ENCODE measurements at places on chromosomes 1 and 21.

DNA sequence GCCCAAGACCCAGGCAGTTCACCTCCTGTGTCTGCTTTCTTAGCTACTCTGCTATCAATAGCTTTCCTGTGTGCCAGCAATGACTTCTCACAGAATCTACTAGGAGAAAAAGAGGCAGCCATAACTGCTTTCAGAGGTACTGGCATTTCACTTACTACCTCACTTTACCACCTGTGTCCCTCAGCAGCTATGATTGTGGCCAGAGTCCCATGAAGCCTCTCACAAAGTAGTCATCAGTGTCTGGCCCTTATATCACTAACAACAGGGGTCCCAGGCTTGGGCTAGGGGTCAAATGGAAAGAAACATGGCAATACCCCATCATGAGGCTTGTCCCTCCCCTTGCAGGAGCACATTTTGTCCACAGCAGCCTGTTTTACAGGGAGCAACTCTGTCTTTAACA lies 62.7 kb upstream of the EPS8L3 start:
- no peaks in the 10 kb centered on the region for H3K27me3 ChIP-seq
- H3K36me3 ChIP-seq, result no peaks in the 10 kb centered on the region
- DNase-seq, result no peak
- H3K27ac ChIP-seq, result no peak overlapping the region

GRCh38 chr1:180567654-180568053 lies 8.9 kb downstream of the OVAAL start:
- H3K4me3 ChIP-seq, result no peak overlapping the region
- no peak for DNase-seq
- H3K36me3 ChIP-seq, result no peaks in the 10 kb centered on the region
- H3K27ac ChIP-seq, result no peak overlapping the region
- peaks cover 20% of the 10 kb centered on the region for H3K4me1 ChIP-seq
- H3K27me3 ChIP-seq, result no peaks in the 10 kb centered on the region

- no peak overlapping the region for H3K27ac ChIP-seq
- no peaks in the 10 kb centered on the region for H3K4me1 ChIP-seq
- H3K27me3 ChIP-seq, result no peaks in the 10 kb centered on the region
- H3K36me3 ChIP-seq, result no peaks in the 10 kb centered on the region
- no peak overlapping the region for H3K4me3 ChIP-seq
- DNase-seq, result no peak
Measured at GRCh38 chr1:25442178-25442577, 11.5 kb downstream of the MACO1 start.

DNA sequence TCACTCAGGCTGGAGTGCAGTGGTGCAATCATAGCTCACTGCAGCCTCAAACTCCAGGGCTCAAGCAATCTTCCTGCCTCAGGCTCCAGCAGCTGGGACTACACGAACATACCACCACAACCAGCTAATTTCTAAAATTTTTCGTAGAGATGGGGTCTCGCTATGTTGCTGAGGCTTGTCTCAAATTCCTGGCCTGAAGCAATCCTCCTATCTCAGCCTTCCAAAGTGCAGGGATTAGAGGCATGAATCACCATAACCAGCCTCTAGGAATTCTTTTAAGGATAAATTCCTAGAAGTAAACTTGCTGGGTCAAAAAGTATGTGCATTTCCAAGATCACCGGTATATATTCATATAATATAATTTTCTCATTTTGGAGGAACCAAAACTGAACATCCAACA lies 17.6 kb upstream of the HUNK start:
- no peaks in the 10 kb centered on the region for H3K27me3 ChIP-seq
- DNase-seq, result no peak
- H3K4me1 ChIP-seq, result no peaks in the 10 kb centered on the region

- DNase-seq, result no peak
- H3K27me3 ChIP-seq, result no peaks in the 10 kb centered on the region
- H3K4me1 ChIP-seq, result no peaks in the 10 kb centered on the region
- no peaks in the 10 kb centered on the region for H3K36me3 ChIP-seq
Measured at GRCh38 chr21:21076051-21076450, 77.8 kb downstream of the NCAM2 start.

Measured in thoracic aorta (tissue), 2 donors.